Uterus (tissue), 4 donors: ENCODE measurements at places on chromosomes 16 and 17.
A peak's percentile ranks its signal among the peaks of the same experiment; 100 is the strongest.

- DNase-seq: no peak
These were observed 1.9 kb downstream of the EPN3 start for GRCh38 chr17:50534222-50534978.

DNA sequence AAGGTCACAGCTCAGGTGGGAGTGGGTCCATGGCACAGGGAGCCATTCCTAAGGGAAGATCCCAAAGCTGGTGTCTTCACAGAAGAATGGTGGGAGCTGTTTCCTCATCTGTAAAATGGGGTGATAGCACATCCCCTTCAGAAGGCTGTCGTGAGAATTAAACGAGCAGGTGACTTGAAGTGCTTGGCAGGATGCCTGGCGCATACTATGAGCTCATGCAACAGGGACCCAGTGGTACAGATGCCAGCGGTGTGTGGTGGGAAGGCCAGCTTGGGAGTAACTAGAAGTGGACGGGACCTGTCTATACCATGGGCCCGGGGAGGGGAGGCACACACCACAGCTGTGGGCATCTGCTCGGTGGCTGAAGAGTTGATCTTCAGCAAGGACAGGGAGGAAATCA is 189.3 kb upstream of the TNRC6C start:
- no peak for DNase-seq

GRCh38 chr16:28042811-28043210 is 20.7 kb downstream of the GSG1L start:
- DNase-seq: no peak

GRCh38 chr17:35373984-35374765 is 754 bp upstream of the SLFN11 start:
- peak; percentile 64 for DNase-seq

- no peak for DNase-seq
These were observed 47.1 kb downstream of the BCL7C start for GRCh38 chr16:30846649-30847402.

- DNase-seq: no peak
These were observed 58.2 kb upstream of the HS3ST4 start for GRCh38 chr16:25633549-25633948.

- DNase-seq: no peak
These were observed 41.4 kb downstream of the KSR1 start for GRCh38 chr17:27497696-27498095.

GRCh38 chr16:17395849-17396480 is 74.8 kb downstream of the XYLT1 start:
- peak; percentile 44 for DNase-seq

- DNase-seq: no peak
These were observed 14.9 kb downstream of the SEC14L5 start for GRCh38 chr16:4972938-4973587.

DNA sequence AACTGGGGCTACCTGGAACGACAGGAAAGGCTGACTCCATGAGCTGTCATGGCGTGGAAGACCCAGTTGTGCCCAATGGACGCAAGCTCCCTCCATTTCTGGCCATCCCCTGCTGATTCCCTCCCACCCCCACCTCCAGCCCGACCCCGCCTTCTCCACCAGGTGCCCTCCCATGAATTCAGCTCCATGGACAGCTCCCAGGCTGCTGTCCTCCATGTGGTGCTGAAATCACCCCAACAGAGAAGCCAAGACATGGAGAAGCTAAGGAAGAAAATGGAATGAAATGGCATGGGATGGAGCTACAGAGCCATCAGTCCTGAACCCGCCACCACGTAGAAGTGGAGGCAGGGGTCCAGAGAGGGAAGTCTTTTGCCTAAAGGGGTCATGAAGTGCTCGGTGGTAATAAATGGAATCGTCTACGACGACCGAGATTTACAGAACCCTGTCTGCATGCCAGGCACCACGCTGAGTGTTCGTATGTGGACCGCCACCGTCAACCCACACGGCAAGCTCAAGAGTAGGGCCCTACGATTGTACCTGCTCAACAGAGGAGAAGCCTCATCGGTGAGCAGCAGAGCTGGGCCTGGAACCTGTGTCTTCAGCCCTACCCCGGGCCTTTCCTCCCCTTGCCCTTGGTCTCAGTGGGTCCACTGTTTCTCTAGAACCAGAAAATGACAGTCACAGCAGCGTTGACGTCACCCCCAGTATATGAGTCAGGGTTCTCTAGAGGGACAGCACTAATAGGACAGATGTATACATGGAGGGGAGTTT is 9.3 kb upstream of the ZC3H18 start:
- no peak for DNase-seq

DNA sequence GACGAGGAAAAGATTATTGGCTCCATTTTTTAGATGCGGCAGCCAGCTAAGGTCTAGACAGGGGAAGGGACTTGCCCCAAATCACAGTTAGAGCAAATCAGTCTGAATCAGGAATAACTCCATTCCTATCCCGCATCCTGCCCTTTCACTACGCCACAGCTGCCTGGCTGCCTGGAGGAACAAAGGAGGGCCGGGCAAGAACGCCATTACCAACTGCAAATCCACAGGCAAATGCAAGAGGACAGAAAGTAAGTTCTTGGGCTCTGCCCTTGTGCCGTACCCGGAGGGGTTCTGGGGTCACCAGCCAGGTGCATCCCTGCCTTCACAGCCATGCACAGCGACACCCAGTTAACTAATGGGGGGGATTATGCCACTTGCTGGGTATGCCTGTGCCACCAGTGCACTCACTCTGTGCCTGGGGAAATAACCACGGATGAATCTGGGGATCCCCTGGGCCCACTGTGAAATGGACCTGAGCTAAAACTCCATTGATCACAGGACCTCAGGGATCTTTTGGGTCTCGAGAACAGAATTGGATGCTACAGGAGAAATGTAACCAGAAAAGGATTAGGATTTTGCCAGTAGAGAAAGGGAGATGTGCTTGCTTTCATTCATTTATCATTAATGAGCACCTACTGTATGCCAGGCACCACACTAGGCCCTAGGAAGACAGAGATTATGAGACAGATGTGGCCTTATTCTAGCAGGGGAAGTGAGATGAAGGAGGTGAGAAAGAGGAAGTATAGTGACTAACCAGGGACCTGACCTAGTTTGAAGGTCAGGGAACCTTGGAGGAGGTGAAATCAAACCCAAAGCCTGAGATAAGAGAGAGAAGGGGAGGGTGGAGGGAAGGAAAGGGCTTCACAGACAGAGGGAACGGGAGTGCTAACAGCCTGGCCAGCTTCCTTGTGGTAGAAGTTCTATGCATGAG is 17.7 kb downstream of the BCL7C start:
- DNase-seq: no peak

- DNase-seq: no peak
These were observed 3.1 kb upstream of the USP7 start for GRCh38 chr16:8966817-8967131.

DNA sequence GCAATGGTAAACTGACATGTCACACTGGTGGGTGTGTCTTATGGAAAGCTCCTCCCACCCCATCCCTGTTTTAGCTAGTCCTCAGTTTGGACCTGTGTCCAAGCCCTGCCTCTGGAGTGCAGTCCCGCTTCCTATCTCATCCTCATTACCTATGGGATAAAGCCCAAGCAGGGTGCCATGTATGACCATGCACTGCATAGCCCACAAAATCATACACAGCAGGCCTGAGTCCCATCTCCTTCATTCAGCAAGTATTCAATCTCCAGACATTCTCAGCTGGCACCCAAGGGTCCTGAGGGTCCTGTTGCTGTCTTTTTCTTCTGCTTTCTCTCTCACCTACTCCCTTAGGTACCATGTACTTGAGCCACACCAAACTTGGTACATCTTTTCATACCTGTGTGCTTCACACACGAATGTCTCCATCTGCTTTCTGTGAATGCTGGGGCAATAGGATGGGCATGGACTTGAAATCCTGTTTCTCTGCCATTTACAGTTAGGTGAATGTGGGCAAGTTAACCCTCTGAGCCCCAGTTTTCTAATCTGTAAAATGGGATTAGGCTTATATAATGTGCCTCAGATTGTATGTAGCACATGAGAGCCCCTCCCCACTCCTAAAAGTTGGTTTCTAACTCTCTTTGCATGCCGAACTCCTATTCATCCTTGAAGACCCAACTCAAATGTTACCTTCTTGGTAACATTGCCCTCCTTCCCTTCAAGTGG is 28.5 kb downstream of the TNS4 start:
- DNase-seq: no peak

- DNase-seq: no peak
These were observed 601 bp downstream of the SPNS1 start for GRCh38 chr16:28975158-28975599.

GRCh38 chr17:44219616-44220212 is at the start of gene UBTF:
Gene UBTF (minus strand): TSS chr17:44219675. CDS start chr17:44218229, 1,446 bp downstream.
- peak; percentile 76 for DNase-seq

DNA sequence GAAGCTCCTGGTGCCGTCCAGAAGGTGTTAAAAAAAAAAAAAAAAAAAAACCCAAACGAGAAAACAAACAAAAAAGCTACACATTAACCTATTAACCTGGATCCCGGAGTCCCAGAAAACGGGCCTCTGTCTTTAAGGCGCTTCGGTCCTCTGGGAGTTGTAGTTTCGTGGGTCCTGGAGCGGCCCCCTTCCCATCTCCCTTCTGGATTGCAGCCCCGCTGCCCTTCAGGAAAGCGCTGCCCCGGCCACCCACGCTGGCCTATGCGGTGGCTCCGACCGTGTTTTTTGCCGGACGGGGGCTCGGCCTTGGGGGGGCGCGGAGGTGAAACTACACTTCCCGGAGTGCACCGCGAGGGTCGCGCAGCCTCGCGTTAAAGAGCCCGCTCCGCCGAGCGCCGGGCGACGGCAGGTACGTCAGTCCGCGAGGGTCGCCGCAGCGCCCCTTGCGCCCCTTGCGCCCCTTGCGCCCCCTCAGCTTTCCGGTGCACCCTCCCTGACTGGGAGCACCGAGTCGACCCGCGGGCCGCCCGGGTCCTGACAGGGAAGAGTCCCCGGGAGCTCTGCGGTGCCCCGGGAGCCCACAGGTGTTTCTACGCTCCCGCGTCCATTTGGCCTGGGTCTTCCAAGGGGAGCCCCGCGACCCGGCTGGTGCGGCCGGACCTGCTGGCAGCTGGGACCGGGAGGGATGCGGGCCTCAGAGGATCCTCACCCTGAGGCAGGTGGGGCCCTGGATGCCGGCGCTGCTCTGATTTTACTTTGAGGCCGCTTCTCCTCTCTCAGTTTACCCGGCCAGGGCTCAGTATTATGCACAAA is at the start of gene FCSK:
Gene FCSK, plus strand, starts transcription at position 374 of the 813 bp plus-strand sequence. CDS start 8,596 bp downstream, outside the sequence.
- DNase-seq: peak; percentile 65

- no peak for DNase-seq
These were observed 146.5 kb downstream of the MAP2K6 start for GRCh38 chr17:69560987-69561441.

GRCh38 chr16:55588799-55589198 is 22.3 kb downstream of the CAPNS2 start:
- no peak for DNase-seq

DNA sequence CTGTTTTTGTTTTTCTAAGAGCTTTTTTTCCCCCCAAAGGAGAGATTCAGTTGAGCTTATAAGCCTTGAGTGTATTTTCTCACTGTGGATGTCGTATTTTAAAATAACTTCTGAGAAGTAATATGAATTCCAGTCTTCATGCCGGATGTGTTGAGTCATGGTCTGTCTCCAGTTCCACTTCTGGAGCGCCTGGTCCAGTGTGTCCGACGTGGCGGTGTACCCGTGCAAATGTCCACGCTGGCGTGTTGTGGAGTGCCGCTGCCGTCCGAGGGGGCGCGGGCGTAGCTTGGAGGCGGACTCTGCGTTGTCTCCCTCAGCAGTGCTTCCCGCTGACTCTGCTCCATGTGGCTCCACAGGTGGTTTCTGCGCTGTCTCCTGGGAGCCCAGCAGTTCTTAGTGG is 60.9 kb upstream of the ZNF750 start:
- DNase-seq: no peak

- no peak for DNase-seq
These were observed 37.8 kb downstream of the SEC14L1 start for GRCh38 chr17:77178563-77178962.

DNA sequence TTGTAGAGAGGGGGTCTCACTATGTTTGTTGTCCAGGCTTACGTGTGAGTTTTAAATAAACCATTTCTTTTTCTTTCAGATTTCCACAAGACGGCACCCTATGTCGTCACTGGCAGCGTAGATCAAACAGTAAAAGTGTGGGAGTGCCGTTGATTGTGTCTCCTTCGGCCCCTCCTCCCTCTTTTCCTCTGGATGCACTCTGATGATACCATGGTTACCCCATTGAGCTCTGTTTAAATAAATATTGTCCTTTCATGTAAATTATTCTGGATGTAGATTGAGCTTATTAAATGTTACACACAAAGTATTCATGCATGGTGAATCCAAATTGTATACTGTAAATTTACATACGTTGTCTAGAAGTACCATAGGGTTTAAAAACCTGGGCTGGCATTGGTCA is 29.9 kb downstream of the CLUH start:
- DNase-seq: no peak

- DNase-seq: peak; percentile 80
These were observed at the start of gene UBALD1 for GRCh38 chr16:4614571-4615383. Gene UBALD1 (minus strand): TSS chr16:4614888. CDS start chr16:4614797, 91 bp downstream.

DNA sequence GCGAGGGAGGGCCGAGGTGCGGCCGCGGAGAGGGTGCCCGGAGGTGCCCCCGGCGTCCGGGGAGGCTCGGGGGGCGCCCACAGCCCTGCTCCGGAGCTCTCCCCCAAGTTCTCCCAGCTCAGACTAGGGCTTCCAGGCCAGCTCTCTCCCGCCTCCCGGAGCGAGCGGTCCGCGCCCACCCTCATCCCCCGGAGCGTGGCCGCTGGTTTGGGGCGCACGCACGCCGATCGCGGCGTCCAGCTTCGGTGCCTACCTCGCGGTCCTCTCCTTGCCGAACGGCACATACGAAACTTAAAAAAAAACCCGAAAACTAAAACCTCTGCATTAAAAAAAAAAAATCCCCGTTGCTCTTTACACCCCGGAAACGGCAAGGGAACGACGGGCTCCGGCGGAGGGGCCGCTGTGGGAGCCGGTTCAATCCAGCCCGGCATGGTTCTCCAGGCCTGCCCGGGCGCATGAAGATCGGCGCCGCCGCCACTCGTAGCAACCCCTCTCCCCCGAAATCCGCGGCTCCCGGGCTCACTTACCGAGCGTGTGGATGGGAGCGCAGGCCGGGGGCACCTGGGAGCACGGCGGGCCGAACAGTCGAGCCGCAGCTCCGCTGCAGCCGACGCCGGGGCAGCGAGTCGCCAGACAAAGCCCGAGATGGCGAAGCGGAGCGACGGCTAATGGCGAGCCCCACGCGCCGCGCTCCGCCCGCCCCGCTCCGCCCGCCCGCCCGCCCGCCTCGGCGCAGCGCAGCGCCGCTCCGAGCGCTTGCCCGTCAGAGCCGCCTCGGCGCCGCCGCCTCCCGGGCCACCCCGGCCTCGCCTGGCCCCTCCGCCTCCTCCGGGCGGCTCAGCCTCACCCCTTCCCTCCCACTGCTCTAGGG is 973 bp upstream of the UBTF start:
- DNase-seq: no peak
